ENCODE measurements at places on chromosomes 7 and 10.

DNA sequence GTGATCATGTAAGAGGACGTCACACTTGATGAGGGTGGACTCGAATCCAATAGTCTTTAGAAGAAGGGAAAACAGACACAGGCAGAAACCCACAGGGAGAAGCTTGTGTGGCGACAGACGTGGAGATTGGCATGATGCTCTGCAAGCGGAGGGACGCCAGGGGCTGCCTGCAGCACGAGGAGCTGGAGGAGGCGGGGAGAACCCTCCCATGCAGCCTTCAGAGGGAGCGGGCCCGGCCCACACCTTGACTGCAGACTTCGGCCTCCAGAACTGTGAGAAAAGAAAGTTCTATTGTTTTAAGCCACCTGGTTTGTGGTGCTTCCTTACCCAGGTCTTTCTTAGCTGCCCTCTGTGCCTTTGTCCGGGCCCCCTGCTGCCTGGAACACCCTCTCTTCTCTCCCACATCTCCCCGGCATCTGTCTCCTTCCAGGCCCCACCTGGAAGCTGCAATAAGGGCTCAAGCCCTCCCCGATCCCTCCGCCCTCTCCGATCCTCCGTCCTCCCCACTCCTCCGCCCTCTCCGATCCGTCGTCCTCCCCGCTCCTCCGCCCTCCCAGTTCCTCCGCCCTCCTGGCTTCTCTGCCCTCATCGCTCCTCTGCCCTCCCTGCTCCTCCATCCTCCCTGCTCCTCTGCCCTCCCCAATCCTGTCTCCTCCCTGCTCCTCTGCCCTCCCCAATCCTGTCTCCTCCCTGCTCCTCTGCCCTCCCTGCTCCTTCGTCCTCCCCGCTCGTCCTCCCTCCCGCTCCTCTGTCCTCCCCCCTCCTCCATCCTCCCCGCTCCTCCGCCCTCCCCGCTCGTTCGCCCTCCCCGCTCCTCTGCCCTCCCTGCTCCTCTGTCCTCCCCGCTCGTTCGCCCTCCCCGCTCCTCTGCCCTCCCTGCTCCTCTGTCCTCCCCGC is 17.4 kb upstream of the PRKAG2 start:
- DNase-seq, result no peak

DNA sequence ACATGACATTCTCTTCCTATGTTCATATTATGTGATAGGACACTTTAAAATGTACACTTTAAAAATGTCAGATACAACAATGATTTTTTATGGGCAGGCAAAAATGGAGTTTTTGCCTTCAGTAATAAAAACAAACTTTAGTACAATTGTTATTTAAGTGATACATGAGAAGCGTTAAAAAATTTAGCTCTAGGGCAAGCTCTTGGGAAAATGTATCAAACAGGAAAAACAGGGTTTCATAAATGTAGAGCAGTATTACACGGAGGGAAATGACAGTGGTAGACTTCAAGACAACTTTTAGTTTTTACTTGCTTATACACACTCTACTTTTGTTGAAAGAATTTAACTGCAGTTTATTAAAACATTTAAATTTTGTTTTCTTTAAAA is 1.5 kb downstream of the FHIP2A start:
- DNase-seq, result peak; percentile 95

- peak; percentile 36 for DNase-seq
Observed at GRCh38 chr7:73683788-73684693, 644 bp downstream of the BUD23 start.

- peak; percentile 39 for DNase-seq
Observed at GRCh38 chr10:100969187-100970075, at the start of gene SEMA4G. Gene SEMA4G, plus strand, starts transcription at chr10:100969504. Its CDS starts 3,409 bp downstream, at chr10:100972913.

DNA sequence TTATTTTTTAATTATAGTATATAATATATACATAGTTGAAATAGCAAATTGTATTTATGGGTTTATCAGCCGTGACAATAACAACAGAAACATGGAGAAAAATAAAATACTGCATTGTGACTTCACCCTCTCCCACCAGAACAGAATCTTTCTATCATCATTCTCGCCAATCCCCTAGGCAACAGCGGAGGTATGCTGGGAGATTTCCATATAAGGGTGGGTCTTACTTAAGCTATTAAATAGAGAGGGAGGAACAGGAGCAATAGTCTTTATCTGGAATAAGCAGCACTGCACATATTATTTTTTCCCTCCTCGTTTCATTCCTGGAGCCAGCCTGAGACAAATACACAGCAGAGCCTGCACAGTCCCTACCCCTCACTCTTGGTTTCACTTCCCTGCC is 1214.9 kb downstream of the XPNPEP1 start:
- no peak for DNase-seq

- DNase-seq, result no peak
Observed at GRCh38 chr7:141231018-141231792, 157.3 kb downstream of the TMEM178B start.

GRCh38 chr7:82152858-82153257 is 290.7 kb downstream of the CACNA2D1 start:
- no peak for DNase-seq

Measured in trophoblast cell (in vitro differentiated cells and primary cell).